HCT116 (cell line): ENCODE measurements at places on chromosomes 6 and 20. TPM values are rescaled to one million over a fixed set of nuclear protein-coding genes. Genes with fewer than 3 reads are reported as not detected.

TMEM217 gene
- 0.98 TPM for total RNA-seq

- DNase-seq, result peak; percentile 51
- H3K36me3 ChIP-seq, result no peaks in the 10 kb centered on the region
Observed at GRCh38 chr6:143941852-143942627, 66.0 kb downstream of the PLAGL1 start.

DLK2 gene
- total RNA-seq, result 1.6 TPM

DNA sequence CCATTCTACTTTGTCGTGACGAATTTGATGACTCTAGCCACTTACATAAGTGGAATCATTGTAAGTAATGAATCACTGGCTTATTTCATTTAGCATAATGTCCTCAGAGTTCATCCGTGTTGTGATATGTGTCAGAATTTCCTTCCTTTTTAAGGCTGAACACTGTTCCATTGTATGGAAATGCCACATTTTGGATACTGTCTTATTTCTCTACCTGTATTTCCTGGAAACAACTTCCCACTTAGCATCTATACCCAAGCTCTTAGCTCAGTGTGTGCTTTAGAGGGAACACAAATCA lies 28.8 kb upstream of the GGTLC1 start:
- no peaks in the 10 kb centered on the region for H3K36me3 ChIP-seq
- DNase-seq, result no peak
- no peak overlapping the region for H3K4me3 ChIP-seq
- H3K27ac ChIP-seq, result no peak overlapping the region

DNA sequence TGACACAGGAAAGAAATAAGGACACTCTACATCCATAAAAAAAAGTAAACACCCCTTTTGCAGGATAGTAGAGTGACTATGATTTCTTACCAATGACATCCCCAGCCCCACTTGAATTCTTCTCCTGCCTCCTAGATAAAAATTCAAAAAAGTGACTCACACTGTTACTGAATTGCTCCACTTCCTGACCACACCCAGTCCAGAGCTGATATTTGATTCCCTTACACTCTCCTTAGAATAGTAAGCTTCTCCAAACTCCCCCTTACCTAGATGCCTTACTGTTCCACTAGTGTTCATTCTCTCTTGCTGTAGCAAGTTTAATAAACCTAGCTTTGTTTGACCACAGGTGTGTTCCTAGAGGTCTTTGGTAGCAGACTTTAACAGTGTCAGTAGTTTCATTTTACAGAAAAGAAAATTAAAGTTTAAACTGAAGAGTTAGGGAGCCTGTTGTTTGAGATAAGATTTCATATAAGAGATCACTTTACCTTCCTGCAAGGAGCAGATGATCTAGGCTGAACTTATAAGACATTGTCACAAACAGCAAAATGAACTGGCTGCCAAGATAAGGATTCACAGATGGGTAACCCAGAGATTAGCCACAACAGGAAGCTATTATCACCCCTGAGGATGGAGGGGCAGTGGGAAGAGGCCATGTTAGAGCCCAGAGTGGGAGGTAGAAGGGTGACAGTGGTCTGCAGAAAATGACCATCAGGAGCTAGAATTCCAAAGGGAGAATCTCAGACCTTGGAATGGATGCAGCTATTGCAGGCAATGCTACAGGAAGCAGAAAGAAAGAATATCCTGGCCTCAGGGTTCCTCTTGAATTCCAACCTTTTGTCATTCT lies 28.4 kb upstream of the BTN3A2 start:
- no peaks in the 10 kb centered on the region for H3K36me3 ChIP-seq
- DNase-seq, result no peak
- H3K4me3 ChIP-seq, result peak overlapping the region; percentile 3; the same call in 1 of the 2 replicates
- H3K27me3 ChIP-seq, result no peaks in the 10 kb centered on the region

TRIM10 gene
- total RNA-seq, result 0.98 TPM

SAMD3 gene
- 7.5 TPM for total RNA-seq

DNA sequence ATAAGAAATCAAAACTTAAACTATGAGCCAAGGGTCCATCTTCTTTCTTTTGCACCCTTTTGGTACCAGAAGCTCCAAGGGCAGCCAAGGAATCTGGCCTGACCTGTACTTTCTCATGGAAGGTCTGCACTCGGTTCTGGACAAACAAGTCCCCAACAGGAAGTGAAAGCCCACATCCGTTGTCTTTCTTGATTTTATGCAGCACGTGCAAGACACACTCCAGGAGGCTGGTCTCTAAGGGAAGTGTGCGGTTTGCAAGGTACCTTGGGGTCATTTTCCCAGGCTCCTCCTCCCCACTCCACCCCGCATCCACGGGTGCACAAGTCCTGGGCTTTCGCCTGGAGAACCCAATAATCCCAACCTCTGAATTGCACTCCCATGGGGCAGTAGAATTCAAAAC lies 101.9 kb downstream of the NFATC2 start:
- H3K27ac ChIP-seq, result no peak overlapping the region
- H3K4me1 ChIP-seq, result no peaks in the 10 kb centered on the region; the same call in 1 of the 2 replicates
- DNase-seq, result no peak
- no peaks in the 10 kb centered on the region; the same call in 1 of the 2 replicates for H3K27me3 ChIP-seq
- H3K4me3 ChIP-seq, result no peak overlapping the region

DNA sequence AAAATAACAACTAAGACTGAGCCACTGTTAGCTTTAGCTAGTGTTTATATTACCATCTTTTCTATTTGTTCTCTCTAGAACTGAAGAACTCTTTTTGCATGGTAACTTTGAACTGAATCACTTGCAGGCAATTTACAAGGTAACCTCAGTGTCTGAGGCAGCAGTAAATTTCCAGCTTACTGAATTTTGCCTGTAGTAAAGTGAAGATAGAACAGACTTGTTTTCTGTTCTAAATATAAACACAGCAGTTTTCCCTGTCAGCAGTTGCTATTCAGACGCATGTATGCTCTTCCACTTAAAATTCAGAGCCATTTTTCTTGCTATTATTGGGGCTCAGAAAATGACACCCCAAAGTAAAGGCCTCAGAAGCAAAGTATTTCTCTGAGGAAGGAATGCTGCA lies 974.0 kb upstream of the GJE1 start:
- no peak overlapping the region for H3K27ac ChIP-seq
- no peak for DNase-seq
- H3K4me3 ChIP-seq, result no peak overlapping the region
- no peaks in the 10 kb centered on the region for H3K27me3 ChIP-seq

GRCh38 chr6:44428682-44429081 lies 41.2 kb downstream of the CDC5L start:
- 0 out of 2 replicates have a peak, but pooled peaks cover 3% of the 10 kb centered on the region for H3K4me1 ChIP-seq
- H3K36me3 ChIP-seq, result peaks cover 28% of the 10 kb centered on the region
- H3K27ac ChIP-seq, result no peak overlapping the region
- DNase-seq, result no peak
- H3K27me3 ChIP-seq, result no peaks in the 10 kb centered on the region

- no peaks in the 10 kb centered on the region for H3K36me3 ChIP-seq
- H3K27ac ChIP-seq, result no peak overlapping the region
- H3K27me3 ChIP-seq, result peaks cover 71% of the 10 kb centered on the region
- H3K4me3 ChIP-seq, result no peak overlapping the region
- no peaks in the 10 kb centered on the region for H3K4me1 ChIP-seq
Observed at GRCh38 chr6:152893187-152893586, 89.7 kb downstream of the FBXO5 start.

DNA sequence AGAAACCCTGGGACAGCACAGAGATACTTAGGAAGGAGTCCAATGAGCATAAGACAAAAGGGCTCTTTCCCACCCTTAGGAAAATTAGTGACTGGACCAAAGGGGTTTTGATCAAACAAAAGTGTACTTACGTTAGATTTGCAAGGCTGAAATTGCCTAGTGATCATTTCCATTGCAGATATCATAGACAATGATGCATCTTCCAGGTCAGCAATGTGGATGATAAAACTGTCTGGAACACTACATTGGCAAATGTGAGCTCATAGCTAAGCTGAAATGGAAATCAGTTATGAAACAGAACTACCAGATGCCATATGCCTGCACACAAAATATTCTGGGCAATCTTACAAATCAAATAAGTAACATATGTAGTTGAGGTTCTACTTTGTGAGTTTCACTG lies 34.0 kb downstream of the LY86 start:
- no peak for DNase-seq
- no peak overlapping the region for H3K4me3 ChIP-seq
- H3K36me3 ChIP-seq, result no peaks in the 10 kb centered on the region
- no peaks in the 10 kb centered on the region for H3K4me1 ChIP-seq

- no peaks in the 10 kb centered on the region for H3K36me3 ChIP-seq
- H3K27ac ChIP-seq, result no peak overlapping the region
- H3K4me1 ChIP-seq, result no peaks in the 10 kb centered on the region
- no peaks in the 10 kb centered on the region for H3K27me3 ChIP-seq
- no peak for DNase-seq
- no peak overlapping the region for H3K4me3 ChIP-seq
Observed at GRCh38 chr20:10928841-10929421, 255.1 kb upstream of the JAG1 start.

ESF1 gene
- total RNA-seq, result 25.4 TPM

DNA sequence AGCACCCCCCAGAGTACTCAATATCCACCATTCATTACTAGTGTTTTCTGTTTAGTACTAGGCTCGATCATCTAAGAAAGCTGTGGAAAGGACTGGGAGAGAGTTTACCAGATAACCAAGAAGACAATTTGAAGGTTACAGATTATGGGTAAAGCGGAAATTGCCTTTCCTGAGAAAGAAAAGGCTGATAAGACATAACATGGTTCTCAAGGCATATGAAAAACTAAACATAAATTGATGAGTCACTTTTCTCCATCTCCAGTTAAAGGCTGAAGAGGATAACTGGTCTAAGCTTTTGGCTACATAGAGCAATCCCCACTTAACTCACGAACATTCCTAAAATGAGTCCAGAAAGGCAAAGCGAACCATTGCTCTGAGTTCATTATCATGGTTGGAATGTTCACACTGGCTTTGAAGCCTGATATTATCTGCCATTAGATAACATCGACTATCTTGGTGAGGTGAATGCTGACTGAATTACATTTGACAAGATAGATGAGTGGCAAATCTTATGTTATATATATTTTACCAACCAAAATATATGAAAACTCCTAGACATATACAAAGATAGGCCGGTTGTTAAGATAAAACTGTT lies 65.8 kb downstream of the BTBD9 start:
- H3K27ac ChIP-seq, result no peak overlapping the region
- DNase-seq, result no peak
- H3K27me3 ChIP-seq, result no peaks in the 10 kb centered on the region

DNA sequence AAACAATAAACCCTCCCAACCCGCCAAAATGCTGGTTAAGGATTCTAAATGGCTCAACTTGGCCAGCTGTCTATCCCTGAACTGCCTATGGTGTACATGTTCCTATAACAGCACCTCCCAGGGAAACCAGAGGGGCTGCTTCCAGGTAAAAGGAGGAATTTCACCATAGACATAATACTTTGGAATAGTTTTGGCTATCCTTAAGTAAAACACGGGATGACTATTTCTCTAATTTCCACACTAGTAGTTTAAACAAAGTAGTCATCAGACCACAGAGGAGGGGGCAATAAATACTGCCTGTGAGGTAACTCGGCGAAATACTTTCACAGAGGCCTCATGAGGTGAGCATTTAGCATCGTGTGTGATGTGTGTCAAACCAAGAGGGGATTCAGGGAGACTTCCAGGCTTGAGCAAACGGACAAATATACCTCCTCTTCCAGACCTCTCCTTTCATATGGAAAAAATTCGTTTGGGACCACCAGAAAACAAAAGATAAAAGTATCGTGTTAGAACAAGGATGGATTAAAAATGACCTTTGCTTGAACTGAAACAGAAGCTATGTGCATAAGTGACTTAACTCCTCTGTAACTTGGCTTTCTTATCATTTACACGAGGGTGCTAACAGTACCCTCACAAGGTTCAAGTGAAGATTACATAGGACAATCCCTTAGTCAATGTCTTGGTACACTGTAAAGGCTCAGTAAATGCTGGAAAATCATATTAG lies 1.0 kb upstream of the XRN2 start:
- H3K4me1 ChIP-seq, result peaks cover 24% of the 10 kb centered on the region
- no peaks in the 10 kb centered on the region for H3K36me3 ChIP-seq

GRCh38 chr6:21529431-21529830 lies 64.1 kb upstream of the SOX4 start:
- no peaks in the 10 kb centered on the region for H3K27me3 ChIP-seq
- H3K4me1 ChIP-seq, result peaks cover 15% of the 10 kb centered on the region
- no peak for DNase-seq
- H3K27ac ChIP-seq, result no peak overlapping the region
- no peak overlapping the region for H3K4me3 ChIP-seq

LPA gene
- not detected for total RNA-seq
